ENCODE measurements at places on chromosomes 2 and 18.

- no peak for DNase-seq
Measured at GRCh38 chr2:236047176-236047575, 121.0 kb downstream of the GBX2 start.

GRCh38 chr2:162116352-162116751 lies 35.7 kb downstream of the GCG start:
- DNase-seq, result no peak

GRCh38 chr18:59996370-59996966 lies 96.7 kb downstream of the PMAIP1 start:
- DNase-seq, result peak; percentile 47

- no peak for DNase-seq
Measured at GRCh38 chr2:44119878-44120277, 48.8 kb upstream of the PPM1B start.

DNA sequence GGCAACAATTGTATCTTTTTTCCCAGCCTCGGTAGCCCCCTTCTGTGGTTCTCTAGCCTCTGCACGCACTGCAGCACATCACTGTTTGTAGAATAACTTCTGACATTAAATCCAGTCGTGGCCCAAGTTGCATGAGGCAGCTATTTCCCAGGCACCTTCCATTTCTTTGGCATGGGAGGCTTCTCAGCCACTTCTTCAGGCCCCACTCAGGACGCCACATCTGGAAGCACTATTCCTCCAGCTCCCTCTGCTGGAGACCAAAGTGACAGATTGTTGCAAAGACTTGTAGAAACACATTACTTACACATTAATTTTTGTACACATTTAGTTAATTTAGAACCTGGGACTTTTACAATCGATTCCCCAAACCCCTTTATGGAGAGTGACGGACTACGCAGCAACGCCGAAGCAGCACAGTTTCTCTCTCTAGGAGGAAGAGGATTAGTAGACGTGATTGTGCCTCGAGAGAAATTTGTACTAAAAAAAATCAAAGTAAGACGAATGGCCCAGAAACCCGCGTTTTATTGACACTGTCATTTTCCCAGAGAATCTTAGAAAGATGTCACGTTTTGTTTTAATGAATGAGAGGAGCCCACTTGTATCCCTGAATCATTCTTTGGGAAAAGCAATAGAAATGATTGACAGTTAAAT lies 57.8 kb upstream of the RGPD5 start:
- peak; percentile 35 for DNase-seq
